ENCODE measurements at places on chromosomes 2 and 18.

- peak; percentile 42 for DNase-seq
These were observed 106.7 kb downstream of the MEIS1 start for GRCh38 chr2:66541646-66542045.

GRCh38 chr2:201130524-201131186 is 14.7 kb downstream of the CFLAR start:
- no peak for DNase-seq

GRCh38 chr18:49725809-49726674 is 87.3 kb downstream of the ACAA2 start:
- DNase-seq = no peak

- no peak for DNase-seq
These were observed 13.7 kb upstream of the GAL3ST2 start for GRCh38 chr2:241762933-241763369.

- DNase-seq = no peak
These were observed 1258.0 kb upstream of the ZEB2 start for GRCh38 chr2:145777914-145778313.

DNA sequence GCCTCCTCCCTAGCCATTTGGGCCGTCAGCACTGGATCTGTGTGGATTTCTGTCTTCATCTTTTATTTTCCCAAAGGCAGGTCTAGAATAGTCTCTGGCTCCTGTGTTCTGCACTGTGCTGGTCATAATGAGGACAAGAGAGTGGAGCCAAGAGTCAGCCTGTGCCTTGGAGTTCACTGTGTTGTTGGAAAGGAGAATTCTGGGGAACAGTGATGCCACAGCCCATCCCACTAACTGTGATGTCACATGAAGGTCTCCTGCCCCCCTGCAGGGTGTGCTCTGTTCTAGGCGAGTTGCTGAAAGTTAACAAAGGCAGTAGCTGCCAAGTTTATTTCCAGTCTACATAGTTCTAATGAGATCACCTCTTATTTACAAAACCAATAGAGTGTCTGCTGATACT is 248.5 kb downstream of the TPGS2 start:
- no peak for DNase-seq

DNA sequence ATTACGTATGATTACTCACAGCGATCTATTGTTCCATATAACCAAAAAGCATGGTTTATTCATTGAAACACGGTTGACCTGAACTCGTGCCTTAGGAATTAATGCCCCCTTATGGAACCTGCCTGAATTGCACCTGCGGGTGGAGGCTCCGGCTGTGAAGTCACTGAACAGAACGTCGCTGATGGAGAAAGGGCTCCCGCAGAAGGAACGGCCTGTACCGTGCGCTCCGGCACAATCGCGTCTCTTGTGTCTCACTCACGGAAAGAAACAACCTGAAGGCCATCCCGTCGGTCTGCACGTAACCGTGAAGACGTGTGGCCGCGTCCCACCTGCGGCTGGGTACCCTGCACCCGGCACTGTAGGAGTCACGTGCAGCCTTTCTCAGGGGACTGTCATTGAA is 133.1 kb downstream of the NFATC1 start:
- no peak for DNase-seq

- no peak for DNase-seq
These were observed 49.9 kb upstream of the GALR1 start for GRCh38 chr18:77199707-77200106.

DNA sequence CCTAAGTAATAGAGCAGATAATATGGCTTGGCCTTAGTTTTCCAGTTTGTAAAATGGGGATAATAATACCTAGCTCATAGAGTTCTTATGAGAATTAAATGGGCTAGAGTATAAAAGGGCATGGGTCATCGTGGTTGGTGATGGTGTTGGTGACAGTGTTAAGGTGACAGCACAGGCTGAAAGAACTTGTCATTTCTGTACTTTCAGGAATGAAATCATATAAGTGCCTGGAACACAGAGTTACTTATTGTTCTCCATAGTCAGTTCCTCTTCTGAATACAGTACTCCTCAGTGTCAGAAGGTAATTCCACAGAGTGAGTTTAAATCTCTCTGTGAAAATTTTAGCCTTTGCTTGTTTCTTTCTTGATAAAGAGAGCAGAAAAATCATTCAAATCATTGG is 42.4 kb downstream of the KIF5C start:
- DNase-seq = no peak

DNA sequence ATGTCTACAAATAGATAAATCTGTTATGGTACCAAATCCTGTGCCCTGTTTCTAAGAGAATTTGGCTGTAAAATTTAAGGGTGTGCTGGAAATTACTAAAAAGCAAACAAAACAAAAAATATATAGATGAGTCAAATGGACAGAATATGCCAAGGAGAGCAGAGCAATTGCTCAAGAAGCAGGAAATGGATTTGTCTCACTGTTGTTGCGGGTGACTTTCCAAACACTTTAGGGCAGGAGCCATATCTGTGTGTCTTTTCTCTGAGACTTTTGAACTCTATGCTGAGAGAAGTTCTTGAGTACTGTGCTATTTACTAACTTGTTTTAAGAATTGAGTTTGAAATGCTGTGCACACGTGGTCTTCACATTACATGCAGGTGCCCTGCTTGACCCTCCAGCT is 221.7 kb downstream of the PHLPP1 start:
- no peak for DNase-seq

- DNase-seq = no peak
These were observed 250.3 kb downstream of the ANAPC1 start for GRCh38 chr2:111633643-111634042.

GRCh38 chr2:69493268-69493667 is 56.0 kb upstream of the NFU1 start:
- DNase-seq = peak; percentile 15

DNA sequence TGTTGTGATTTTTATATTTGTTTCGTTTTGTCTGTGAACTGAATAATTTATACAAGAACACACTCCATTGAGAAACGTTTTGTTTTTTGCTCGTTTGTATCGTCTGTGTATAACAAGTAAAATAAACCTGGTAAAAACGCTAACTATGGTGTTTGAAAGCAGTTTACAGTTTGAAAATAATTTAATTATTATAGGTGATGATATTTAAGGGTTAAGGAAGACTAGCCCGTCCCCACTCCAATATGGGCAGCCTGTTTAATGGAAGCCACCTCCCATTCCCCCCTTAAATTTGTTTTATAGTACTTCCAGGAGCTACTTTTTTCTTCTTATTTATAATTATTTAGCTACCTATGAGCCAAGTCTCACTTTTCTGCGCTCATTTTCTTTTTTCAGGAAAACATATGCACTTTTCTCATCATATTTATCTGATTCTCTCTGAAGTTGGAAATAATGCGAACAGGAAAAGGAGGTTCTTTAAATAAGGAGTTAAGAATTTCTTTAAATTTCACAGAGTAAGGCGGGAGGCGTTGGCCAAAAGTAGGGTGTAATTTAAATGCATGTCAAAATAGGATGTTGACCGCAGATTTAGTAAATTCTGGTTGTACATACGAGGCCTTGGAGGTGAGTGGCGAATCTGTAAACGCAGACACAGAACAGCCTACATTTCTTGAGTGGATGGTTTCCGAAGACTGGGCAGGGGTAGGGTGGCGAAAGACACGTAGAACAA is 9.8 kb downstream of the TBR1 start:
- DNase-seq = no peak

- DNase-seq = no peak
These were observed 87.6 kb upstream of the TEX51 start for GRCh38 chr2:126811101-126811500.

DNA sequence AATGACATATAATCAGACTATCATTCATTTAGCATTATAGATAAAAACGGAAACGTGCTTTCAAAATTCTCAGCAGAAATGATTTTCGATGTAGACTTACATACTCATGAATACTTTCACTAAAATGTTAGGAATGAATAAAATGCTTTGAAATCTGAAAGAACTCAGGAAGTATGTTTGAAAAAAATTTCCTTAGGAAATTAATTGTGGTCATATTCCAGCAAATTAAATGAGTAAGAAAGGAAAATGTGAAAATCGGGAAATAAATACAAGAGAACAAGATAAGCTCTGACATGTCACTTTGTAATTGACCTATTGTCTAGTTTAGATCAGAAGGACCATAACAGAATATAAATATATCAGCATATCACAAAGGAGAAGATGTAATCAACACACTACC is 981.0 kb upstream of the CDH2 start:
- no peak for DNase-seq

DNA sequence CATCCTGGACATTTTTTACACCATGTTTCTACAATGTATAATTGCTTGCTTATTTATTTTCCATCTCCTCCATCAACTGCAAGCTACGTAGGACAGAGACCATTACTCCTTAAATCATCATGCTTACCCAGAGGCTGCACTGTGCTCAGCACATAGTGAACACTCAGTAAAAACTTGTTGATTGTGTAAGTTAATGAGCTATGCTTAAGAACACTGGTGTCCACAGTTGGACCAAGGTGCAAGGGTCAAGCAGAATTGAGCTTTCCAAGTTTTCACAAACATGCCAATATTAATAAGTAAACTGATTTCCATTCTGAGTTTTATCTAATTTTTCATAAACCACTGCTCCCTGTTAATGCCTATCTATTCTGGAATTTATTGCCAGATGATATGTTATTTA is 464.2 kb upstream of the TCF4 start:
- no peak for DNase-seq

GRCh38 chr2:19580830-19581229 is 222.4 kb upstream of the OSR1 start:
- no peak for DNase-seq

GRCh38 chr18:57898506-57899124 is 95.5 kb upstream of the ATP8B1 start:
- DNase-seq = no peak

DNA sequence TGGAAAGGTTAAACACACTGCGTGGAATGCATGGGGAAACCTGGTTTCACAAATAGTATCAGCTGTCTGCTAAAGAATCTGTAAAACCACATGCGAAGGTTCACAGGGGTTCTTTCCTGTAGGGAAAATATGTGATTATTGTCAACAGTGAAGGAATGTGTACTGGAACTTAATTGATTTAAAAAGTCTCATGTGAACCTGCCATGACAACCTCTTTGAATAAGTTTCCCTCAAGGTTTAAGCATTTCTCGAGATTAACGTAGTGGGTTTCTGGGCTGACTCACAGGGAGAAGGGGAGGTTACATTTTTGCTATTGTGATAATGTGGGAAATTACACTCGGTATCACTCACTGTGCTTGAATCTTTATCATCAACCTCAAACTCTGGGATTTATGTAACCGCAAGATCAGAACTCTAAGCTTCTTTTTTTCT is 28.2 kb upstream of the IL1R1 start:
- DNase-seq = no peak

DNA sequence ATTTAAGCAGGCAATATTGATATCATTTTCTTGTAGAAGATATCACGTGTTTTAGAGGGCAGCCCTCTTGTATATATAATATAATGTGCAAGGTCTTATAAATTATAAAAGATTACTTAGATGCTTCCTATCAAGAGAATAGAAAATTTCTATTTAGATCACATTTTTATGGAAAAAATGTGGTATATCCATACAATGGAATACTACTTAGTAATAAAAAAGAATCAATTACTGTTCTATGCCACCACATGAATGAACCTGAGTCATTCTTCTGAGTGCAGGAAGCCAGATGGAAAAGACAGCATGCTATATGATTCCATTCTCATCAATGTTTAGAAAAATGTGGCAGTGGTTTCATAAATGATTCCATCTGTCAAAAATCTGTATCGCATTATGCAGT is 23.6 kb downstream of the CYP27C1 start:
- no peak for DNase-seq

DNA sequence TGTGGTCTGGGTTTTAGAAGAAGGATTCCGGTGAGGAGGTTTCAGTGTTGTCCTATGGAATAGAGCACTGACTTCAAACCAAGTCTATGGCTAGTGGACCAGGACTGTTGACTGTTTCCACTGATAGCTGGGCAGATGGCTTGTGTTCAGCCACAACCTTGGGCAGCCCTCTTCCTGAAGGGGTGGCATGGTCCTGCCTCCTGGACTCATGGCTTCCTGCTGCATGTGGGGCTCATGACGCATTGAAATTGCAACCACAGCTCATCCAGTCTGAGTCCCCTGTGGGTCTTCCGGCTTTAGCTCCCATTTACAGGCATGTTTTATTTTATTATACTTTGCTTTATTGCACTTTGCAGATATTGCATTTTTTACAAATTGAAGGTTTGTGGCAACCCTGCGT is 105.0 kb downstream of the B3GNT2 start:
- no peak for DNase-seq

- no peak for DNase-seq
These were observed 137.6 kb upstream of the ALPP start for GRCh38 chr2:232240906-232241305.

- DNase-seq = no peak
These were observed 2.9 kb upstream of the GGCX start for GRCh38 chr2:85564144-85564563.

- DNase-seq = no peak
These were observed 63.7 kb downstream of the EDAR start for GRCh38 chr2:108925286-108925685.

DNA sequence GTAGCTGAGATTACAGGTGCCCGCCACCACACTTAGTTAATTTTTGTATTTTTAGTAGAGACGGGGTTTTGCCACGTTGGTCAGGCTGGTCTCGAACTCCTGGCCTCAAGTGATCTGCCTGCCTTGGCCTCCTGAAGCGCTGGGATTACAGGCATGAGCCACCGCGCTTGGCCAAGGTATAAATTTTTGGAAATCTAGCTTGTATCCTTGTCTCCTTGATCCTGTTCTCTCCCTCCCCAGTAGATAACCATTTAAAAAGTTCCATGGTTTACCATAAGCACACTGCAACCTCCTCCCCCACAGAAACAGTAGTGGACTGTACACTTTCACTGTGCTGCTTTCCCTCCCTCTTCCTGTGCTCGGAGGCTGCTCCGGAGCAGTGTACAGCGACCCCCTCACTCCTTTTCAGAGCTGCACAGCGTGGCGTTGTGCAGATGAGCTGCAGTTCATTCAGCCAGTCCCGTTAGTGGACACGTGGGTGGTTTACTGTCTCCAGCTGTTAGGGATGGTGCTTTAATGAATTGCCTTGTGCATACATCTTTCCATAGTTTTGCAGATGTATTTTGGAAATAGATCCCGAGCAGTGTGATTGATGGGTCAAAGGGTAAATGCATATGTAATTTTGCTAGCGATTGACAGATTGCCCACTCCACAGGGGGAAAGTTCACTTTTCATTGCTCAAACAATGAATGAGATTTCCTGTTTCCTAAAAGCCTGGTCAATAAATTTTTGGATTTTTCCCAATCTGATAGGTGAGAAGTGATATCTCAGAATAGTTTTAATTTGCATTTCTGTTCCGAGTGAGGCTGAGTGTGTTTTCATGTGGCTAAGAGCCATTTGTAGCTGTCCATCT is 14.8 kb downstream of the ASB1 start:
- DNase-seq = no peak
